ENCODE measurements at places on chromosomes 7 and 10.

DNA sequence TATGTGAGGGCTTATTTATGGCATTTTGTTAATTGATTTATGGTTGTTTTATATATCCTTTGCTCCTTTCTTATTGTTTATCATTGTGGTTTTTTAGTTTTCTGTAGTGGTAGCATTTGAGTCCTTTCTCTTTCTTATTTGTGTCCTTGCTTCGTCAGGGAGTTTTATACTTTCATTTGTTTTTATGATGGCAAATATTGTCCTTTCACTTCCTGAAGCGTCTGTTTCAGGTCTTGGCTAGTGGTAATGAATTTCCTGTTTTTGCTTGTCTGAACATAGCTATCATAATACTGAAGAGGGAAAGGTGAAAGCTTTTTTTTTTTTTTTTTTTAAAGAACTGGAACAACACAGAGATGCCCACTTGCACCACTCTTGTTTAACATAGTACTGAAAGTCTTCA lies 228.2 kb downstream of the ATRNL1 start:
- DNase-seq, result no peak

DNA sequence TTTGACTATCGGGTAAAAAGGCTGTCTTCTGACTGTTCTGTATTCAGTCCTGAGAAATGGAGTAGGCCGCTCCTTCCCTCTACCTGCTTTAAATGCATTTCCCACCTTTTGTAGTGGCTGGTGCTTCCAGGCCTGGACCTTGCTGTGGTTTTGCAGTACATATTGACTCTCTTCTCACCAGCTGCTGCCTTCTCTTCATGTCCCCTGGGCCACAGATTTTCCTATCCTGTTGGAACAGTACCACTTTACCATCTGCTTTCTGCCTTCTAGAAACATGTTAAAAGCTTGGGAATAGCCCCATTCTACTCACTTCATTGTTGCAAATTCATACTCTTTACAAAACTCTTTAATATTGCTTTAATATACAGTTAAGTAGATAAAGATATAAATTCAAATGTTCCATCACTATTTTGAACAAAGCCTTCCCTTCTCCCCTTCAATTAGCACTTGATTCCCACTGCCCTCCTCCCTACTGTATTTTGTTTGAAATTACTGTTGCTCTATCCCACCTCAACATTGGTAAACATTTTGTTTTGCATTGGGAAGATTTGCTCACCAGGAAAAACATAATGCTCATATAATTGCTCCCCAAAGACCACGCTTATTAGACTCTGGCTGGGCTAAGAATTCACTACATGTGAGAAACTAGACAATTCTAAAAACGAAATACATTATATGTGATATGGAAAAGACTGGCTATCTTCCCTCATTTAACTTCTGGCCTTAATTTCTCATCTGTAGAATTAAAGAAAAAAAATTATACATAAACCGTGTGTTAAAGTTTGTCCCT lies 17.3 kb upstream of the SEMA3C start:
- no peak for DNase-seq

DNA sequence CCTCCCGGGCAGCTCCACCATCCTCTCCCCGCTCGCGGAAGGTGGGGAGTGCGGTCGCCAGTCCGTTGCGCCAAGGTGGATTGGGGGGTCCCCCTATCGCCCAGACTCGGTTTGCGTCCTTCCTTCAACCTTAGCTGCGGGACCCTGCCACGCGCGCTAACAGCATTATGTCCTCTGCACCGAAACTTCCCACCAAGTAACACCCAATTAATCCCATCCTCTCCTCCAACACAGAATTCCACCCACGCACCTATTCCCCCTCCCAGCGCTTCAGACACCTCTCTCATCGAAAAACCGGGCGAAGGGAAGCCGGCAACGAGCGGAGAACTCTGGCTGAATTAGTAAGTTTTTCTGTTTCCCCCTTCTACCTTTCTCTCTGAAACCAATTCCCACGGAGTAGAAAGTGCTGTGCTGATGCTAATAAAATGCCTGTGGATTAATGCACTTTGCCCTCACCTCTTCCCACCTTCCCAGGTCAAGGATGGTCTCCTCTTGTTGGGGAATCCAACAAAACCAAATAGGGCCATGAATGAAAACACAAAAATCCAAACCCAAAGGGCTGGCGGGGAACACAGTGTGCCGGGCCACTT lies 947 bp downstream of the HOXA3 start:
- DNase-seq, result no peak

DNA sequence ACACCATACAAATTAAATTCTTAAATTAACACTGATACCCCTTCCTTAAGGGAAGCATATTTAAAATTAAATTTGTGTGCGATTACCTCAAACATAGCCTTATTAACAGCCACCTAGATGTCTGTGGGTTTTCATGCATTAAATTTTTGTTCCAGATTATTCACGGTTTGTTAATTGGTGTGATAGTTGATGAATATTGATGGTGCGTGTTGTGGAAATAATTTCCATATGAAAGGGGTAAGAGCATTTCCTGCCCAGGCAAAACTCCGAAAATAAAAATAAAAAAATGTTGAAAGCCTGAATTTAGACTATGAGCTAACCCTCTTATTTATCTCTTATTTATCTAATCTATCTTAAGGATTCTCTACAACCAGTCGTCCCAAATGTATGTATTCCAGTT lies 679.3 kb upstream of the CELF2 start:
- no peak for DNase-seq

- DNase-seq, result no peak
Measured at GRCh38 chr10:123521076-123521475, 145.1 kb upstream of the GPR26 start.

- DNase-seq, result no peak
Measured at GRCh38 chr10:76403912-76404311, 972.5 kb downstream of the LRMDA start.

- no peak for DNase-seq
Measured at GRCh38 chr7:69963393-69963792, 365.1 kb downstream of the AUTS2 start.

- no peak for DNase-seq
Measured at GRCh38 chr7:107043491-107043890, 1.0 kb upstream of the PRKAR2B start.

DNA sequence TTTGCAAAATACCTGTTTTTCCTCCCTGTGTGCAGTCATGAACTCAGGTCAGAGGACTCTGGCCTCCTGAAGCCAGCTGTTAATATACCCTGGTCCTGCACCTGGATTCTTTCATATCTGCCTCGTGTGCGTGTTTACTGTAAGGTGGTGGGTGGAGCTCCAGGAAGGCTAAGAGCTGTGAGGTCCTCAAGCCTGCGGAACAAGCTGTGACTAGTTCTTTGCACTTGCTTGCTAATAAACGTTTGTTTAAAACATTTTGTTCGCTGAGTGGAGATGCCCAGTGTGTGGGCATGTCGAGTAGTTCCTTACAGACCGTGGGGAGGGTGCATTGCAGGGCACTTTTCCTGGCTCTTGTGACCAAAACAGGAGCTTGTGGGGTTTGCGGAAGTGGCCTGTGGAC lies 139.0 kb downstream of the DOCK1 start:
- DNase-seq, result no peak

DNA sequence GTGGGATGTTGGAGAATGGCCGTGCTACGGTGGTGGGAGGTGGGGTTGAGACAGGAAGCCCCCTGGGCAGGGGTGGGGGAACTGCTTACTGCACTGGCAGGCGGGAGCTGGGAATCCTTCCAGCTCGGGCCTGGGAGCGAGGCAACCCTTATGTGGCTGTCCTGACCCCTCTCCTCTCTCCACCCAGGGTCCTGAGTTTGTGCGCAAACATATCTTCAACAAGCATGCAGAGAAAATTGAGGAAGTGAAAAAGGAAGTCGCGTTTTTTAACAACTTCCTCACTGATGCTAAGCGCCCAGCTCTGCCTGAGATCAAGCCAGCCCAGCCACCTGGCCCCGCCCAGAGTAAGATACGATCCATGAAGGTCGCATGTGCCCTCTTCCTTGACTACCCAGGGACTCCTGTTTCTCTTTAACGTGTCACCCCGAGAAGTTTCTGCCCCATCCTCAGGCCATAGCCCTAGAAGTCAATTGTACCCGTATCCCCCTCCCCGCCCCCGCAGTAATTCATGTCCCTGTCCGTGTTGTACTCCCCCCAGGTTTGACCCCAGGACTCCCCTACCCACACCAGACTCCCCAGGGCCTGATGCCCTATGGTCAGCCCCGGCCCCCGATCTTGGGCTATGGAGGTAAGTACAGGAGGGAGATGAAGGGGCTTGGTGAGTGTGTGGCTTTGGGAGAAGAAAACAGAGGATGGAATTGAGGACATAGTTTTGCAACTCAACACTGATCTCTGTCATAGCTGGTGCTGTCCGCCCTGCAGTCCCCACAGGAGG lies 1.8 kb downstream of the UFSP1 start:
- DNase-seq, result peak; percentile 70

- no peak for DNase-seq
Measured at GRCh38 chr7:128014811-128015210, 16.4 kb downstream of the LRRC4 start.

- no peak for DNase-seq
Measured at GRCh38 chr10:71434760-71435394, 38.2 kb downstream of the CDH23 start.

GRCh38 chr7:20834656-20835055 lies 48.0 kb upstream of the SP8 start:
- DNase-seq, result no peak

- no peak for DNase-seq
Measured at GRCh38 chr7:29926216-29926615, 63.4 kb downstream of the SCRN1 start.

- DNase-seq, result no peak
Measured at GRCh38 chr10:75103881-75104686, 7.4 kb upstream of the SAMD8 start.

GRCh38 chr10:73406846-73407245 lies 7.0 kb downstream of the ANXA7 start:
- DNase-seq, result no peak

DNA sequence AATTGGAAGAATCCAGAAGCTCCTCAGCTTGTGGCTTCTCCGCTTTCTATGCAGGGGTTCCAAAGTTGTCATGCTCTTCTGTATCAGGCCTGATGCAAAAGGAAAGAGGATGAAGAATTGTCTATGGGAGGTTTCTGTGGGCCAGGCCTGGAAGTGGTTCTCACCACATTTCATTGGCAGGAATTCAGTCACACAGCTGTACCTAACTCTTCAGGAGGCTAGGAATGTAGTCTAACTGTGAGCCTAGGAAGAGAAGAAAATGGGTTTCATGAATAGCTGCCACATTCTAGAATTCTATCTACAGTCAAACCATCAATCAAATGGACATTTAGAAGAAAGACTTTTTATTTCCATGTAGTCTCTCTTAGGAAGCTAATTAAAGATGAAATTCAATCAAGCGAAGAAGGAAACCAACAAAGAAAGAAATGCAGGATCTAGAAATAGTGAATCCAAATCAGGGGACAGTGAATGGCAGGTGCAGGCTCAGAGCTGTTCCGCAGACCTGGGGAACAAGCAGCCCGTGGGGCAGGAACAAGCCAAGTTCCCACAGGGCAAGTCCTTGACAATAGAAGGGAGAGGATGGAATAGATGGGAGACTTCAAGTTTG lies 25.4 kb upstream of the USP6NL start:
- DNase-seq, result no peak

GRCh38 chr10:63627396-63627795 lies 106.2 kb downstream of the REEP3 start:
- no peak for DNase-seq

- no peak for DNase-seq
Measured at GRCh38 chr10:123303581-123304337, 149.6 kb downstream of the BUB3 start.

DNA sequence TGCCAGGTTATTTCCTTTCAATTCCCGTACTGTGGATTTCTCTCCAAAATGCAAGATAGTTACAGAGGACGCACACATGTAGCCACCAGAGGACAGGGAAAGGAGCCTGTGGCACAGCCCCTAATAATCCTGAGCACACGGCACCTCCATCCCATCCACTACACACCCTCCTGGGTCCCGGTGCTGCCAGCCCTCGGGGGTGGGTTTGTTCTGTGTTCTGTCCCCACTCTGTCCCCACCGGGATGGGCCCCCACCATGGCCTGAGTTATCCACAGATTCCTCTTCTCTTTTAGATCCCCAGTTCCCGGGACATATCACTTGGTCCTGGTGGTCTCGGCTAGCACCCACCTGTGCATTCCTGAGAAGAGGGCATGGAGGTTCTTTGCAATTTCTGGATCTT lies 196.9 kb upstream of the PPP2R2D start:
- DNase-seq, result no peak

- no peak for DNase-seq
Measured at GRCh38 chr7:98700533-98700932, 83.4 kb downstream of the NPTX2 start.

- no peak for DNase-seq
Measured at GRCh38 chr7:99275496-99275895, 2.9 kb downstream of the MYH16 start.

GRCh38 chr7:120842121-120842621 lies 15.8 kb downstream of the TSPAN12 start:
- DNase-seq, result no peak

DNA sequence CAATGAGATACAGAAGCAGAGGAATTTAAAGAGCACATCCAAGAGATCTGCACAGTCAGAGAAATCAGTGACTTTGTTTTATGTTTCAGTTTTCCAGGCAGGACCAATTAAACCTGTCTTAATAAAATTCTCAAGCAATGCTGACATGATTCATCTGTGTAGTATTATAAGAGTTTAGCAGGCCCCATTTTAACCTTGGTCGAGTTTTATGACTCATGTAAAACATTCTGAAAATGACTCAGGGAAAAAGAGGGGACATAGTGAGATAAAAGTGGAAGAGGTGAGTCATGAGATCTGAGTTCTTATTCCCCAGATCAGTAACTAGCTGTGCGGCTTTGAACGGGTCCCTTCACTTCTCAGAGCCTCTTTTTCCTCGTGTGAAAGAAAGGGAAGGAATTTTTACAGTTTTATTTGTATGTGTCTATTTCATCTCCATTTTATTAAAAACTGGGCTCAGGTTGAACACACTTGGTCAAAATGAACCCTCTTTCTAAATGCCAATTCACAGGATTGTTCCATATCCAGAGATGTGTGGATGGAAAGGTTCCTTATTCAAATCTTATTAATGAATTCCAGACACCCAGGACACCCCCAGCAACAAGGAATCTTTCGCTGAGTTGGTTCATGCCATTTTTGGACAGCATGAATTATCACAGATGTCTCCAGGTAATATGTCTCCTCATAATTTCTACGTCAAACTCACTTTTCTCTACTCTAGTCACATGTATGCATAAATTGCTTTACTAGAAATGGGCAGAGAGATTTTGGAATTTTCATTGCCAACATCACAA lies 143.2 kb downstream of the JAZF1 start:
- no peak for DNase-seq

GRCh38 chr7:54995610-54996363 lies 23.0 kb upstream of the EGFR start:
- DNase-seq, result no peak

DNA sequence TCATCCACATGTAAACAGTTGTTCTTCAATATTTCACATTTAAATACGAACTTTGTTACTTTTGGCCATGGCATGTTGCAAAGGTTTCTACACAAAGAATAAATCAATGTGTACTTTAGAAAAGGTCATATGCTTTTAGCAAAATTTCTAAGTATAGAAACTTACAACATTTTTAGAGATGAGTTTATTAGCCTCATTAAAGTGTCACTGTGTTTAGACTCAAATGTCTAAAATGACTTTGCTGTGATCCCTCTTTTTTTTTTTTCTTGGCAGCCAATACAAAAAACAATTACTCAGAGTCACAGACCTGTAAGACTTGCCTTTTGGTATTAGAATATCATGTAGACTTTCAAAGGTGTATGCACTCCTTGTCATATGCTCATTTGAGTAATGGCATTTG lies 349.3 kb upstream of the KIAA1217 start:
- DNase-seq, result no peak

- DNase-seq, result no peak
Measured at GRCh38 chr7:88500131-88500530, 193.4 kb upstream of the STEAP4 start.
